ENCODE measurements at places on chromosomes 11 and 22. TPM values are rescaled to one million over a fixed set of nuclear protein-coding genes. Genes with fewer than 3 reads are reported as not detected.

DNA sequence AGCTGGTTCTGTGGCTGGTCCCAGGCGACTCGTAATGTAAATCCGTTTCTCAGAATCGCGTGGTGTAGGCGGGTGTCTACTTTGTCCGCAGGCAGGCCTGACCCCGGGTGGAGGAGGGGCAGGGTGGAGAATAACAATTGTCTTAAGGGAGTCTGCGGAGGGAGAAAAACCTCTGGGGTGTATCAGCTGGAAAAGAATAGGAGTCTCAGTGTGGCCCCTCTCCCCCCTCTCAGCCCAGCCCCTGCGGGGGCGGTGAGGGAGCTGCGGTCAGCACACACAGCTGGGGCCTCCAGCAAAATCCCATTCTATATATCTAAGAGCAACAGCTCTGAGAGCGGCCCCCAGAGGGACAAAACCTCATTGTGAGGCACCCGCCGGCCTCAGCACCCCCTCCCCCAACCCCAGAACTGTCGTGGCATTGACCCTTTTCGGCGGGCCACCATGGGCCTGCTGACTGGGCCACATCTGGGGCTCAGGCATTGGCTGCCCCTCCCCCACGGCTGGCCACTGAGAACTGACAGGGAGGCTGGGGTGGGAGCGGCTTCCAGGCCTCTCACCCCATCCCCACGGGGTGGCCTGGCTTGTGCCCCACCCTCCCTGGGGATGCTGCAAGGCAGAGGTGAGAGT, 2.7 kb upstream of the MYRF start:
- no peaks in the 10 kb centered on the region for H3K36me3 ChIP-seq
- H3K27me3 ChIP-seq: peaks cover 18% of the 10 kb centered on the region
- peaks cover 14% of the 10 kb centered on the region for H3K4me1 ChIP-seq

PHF21B gene
- total RNA-seq: 113 TPM

SYT7 gene
- total RNA-seq: 93.6 TPM

RAB36 gene
- 2.0 TPM for total RNA-seq
